NCI-H1930 (cell line): ENCODE measurements at places on chromosomes 3 and 15.

DNA sequence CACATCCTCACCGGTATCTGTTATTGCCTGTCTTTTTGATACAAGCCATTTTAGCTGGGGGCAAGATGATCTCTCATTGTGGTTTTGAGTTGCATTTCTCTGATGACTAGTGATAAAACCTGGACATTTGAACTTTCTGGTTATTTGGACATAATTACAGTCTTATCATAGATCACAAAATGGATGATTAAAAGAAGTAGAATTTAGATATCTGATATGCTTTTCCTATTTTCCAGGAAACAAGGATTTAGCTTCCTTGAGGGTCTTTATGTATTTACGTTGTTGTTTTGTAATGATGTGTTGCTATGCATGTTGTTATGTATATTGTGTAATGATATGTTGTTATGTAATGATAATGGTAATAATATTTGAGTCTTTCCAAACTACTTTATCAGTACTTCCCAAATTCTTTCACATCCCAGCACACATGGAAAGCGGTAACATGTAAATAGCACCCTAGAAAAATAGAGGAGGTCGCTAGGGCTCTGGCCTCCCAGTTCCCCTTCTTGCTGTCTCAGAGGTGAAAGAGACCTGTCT is 53.8 kb downstream of the GJD2 start:
- no peak for DNase-seq

DNA sequence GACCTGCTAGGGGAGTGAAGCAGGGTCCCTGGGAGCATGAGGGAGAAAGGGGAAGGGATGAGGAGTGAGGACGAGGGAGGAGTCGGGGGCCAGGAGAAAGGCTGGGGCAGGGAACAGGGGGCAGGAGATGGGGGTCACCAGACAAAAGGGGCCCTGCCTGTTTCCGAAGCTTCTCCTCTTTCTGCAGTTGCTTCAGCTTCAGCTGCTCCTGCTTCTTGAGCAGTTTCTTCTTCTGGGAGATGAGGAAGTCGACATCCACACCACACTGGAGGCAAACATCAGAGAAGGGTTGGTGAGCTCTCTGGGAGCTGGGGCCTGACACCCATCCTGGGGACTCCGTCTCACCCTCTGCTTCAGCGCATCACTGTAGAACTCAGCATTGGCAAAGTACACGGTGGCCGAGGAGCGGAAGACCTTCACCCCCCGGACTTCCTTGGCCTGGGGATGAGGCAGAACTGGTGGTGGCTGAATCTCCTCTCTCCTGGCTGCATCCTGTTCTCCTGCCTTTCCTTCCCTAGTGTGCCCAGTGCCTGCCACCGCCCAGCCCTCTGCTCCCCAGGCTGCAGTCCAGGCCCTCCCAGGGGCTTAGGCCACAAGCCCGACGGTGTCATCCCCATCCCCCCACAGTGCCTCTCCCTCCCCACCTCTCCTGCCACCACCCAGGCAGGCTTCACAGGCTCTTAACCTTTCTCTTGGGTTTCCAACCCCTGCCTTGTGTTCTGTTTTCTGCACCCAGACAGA is 6.8 kb downstream of the SLC26A6 start:
- no peak for DNase-seq

DNA sequence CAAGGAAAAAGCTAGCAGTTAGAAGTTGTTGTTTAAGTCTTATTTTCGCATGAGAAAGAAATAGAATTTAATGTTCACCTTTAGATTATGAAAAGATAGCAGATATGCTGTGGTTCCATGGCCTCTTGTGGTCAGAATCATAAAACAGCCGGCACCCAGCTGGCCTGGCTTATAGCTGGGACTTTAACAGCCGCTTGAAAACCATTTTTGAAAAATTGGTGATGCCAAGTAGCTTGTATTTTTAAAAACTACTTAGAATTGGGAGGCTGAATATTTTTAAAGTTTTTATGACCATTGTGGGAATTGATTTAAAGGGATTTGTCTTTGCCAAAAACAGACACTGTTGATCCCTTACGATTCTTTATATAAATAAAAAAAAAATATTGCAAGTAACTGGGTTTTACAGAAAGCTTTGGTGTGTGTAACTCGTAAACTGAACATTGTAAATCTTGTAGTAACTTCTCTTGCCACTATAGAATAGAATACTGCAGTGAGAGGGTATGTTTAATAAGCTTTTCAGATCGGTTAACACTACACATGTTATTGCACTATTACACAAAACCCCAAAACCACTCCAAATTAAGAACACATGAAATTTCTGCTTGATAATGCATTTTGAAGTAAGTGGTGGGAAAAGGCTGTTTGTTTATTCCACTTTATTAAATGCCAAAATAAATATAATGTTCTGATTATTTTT is 6.6 kb downstream of the ARRDC4 start:
- DNase-seq = no peak

DNA sequence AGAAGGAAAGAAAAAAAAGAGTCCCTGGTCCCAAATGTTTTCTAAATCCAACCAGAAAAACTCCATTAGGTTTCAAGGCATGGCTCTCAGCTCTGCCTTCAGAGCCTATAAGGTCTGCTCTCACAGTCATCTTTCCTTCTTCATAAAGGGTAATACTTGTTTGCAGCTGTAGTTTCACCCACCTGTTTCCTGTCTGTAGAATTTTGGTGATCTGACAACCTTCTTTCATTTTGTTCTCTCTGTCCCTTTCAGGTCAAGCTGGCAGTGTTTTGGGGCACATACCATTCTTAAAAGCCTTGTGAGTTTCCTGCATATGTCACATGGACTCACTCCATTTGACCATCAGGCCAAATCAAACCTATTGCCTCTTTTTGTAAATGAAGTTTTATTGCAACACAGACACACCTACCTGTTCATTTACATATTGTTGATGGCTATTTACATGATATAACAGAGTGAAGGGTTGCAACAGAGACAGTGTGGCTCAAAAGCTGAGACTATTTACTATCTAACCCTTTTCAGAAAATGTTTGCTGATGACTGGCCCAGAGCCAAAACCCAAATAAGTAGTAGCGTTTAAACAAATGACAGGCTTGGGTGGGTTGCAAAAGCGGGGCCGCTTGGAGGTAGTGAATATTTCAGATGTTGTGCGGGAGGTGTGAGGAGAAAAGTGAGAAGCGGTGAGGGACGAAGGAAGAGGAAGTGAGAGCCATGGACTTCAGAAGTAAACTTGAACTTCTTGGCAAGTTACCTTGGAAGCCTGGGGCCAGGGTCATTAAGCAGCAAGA is 292.7 kb upstream of the PROK2 start:
- DNase-seq = no peak

DNA sequence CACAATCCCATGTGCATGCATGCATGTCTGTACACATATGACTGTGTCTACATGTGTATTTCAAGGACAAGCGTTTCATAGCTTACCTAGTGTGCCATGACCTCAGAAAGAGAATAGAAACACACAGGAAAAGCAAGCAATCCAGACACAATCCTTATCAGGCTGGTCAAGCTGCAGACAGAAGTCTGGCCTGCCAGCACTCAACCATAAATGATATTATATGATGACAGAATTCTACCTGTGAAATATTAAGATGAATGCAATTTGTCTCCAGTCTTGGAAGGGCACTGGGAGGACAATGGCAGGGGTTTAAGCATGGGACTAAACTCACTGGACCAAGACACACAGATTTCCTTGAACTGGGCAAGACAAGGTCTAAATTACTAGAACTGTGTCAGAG is 50.9 kb upstream of the ARL6 start:
- no peak for DNase-seq

DNA sequence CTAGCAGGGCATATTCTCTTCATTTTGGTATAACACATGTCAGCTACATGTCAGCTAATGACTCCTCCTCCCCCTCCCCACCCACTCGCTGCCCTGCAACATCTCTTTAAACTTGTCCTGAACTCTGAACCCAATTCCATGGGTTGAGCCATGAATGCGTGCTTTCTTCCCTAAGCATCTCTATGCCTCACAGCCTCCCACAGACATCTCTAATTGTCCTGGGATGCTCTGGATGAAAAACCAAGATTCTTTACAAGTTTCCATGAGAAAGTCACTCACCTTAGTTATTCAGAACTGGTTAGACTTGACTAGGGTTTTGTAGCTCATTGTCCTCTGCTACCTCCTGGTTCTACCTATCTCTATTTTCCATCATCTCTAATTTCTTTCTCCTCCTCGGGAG is 629.1 kb downstream of the TBL1XR1 start:
- no peak for DNase-seq

GRCh38 chr15:26807517-26808427 is 34.9 kb upstream of the GABRB3 start:
- no peak for DNase-seq
